Stimulated activated CD8-positive, alpha-beta memory T cell treated with anti-CD3 and anti-CD28 coated beads, Interleukin-12 subunit alpha, Interleukin-12 subunit beta, amount 100 ng/mL, for 4 hours (primary cell): ENCODE measurements at places on chromosomes 2 and 18.

- DNase-seq: no peak
Observed at GRCh38 chr18:43271593-43272432, 5.5 kb downstream of the SYT4 start.

GRCh38 chr2:106664669-106665068 lies 177.5 kb downstream of the CD8B2 start:
- no peak for DNase-seq

DNA sequence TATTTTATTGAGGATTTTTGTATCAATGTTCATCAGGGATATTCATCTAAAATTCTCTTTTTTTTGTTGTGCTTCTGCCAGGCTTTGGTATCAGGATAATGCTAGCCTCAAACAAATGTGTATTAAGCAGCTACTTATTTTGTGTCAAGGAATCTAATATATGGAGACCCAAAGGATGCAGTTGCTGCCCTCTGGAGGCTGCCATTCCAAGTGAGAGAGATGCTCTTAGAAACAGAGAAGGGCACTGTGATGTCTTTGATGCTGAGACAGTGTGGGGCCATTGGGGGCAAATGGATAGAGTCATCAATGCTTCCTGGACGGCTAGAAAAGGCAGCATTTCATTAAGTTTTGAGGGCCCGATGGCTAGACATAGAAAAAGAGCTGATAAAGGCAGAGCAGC lies 292.6 kb downstream of the SETBP1 start:
- no peak for DNase-seq

GRCh38 chr2:6626401-6627012 lies 239.2 kb downstream of the CMPK2 start:
- no peak for DNase-seq

- no peak for DNase-seq
Observed at GRCh38 chr2:235543128-235543750, 49.4 kb downstream of the AGAP1 start.

DNA sequence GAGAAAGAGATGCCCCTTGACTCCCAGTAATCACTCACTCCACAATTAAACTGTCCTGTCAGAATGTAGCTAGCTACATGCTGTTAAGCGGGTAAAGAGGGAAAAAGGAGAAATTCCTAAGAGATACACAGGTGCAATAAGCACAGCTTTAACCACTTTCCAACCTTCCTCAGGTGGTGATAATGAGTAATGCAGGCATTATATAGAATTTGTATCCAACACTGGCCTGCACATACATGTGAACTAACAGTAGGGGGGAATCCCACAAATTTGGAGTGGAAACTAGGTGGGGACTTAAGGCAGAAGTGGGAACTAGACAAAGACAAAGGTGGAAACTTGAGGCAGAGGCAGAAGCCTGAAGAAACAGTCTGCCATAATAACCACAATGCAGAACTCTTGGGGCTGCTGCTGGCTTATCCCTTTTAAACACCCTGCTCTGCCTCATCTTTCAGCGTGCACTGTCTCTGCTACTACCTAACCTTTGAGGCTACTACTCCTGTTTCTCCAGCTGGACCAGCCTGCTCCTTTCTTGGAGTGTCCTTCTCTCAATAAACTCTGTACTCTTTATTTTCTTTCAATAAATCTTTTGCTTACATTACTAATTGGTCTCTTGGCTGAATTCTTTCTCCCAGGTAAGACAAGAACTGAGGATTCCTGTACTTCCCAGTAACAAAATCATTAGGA lies 259.7 kb downstream of the PDE11A start:
- no peak for DNase-seq

GRCh38 chr18:25726298-25726697 lies 364.1 kb downstream of the SS18 start:
- no peak for DNase-seq

GRCh38 chr2:232878855-232879617 lies 9.0 kb downstream of the SNORC start:
- no peak for DNase-seq

DNA sequence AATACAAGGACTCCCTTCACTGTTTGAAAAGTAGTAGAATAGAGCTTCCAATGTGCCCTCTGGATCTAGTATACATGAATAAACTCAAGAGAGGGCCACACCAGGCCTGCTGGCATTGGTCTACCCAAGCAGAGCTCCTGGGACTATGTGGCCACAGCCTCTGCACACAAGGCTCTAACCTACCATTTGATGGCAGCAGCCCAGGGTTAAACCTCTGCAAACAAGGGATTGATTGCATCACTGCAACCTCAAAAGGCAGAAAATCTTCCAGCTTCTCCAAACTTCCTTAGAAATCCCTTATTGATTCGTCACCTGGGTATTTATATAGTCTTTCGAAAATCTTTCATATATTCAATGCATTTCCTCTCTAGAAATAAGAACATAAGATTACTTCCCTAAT lies 147.6 kb upstream of the SETBP1 start:
- no peak for DNase-seq

DNA sequence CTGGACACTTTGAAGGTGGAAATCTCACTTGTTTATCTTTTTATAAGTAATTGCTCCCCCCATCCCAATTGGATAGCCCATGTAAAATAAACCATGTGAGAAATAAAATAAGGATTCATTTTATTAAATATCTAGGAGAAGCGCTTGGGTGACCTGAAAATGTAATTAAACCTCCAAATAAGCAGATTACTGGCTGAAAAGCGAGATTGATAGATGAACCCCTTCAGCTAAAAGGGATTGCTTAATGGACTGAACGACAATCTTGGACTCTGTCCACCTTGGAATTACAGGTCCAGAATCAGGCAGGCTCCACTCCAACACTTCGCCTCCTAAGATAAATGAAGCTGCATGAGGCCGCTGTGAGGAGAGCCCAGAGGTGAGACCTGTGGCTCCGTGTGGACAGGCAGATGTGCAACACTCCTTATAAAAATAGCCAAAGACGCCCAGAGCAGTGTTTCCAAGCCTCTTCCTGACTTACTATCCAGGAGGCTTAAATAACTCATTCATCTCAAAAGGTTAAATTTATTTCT lies 441.5 kb downstream of the MTX2 start:
- DNase-seq: no peak

DNA sequence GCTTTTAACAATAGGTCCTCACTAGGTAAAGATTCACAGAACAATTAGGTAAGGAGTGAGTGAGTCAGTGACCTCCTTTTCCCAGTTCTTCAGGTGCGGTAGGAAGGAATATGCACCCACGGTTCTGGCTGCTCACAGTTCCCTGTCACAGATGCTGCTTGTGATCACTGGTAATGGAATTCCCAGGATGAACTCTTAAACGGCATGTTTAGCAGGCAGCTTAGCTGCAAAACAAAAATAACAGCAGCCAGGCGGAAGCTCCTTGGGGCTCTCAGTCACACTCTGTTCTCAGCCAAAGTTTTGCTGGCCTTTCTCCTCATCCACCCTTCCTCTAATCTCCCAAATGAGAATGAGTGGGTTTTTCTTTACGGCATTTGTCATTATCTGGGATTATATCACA lies 274.5 kb downstream of the MYT1L start:
- no peak for DNase-seq

- DNase-seq: no peak
Observed at GRCh38 chr18:36735130-36735529, 93.7 kb downstream of the TPGS2 start.

DNA sequence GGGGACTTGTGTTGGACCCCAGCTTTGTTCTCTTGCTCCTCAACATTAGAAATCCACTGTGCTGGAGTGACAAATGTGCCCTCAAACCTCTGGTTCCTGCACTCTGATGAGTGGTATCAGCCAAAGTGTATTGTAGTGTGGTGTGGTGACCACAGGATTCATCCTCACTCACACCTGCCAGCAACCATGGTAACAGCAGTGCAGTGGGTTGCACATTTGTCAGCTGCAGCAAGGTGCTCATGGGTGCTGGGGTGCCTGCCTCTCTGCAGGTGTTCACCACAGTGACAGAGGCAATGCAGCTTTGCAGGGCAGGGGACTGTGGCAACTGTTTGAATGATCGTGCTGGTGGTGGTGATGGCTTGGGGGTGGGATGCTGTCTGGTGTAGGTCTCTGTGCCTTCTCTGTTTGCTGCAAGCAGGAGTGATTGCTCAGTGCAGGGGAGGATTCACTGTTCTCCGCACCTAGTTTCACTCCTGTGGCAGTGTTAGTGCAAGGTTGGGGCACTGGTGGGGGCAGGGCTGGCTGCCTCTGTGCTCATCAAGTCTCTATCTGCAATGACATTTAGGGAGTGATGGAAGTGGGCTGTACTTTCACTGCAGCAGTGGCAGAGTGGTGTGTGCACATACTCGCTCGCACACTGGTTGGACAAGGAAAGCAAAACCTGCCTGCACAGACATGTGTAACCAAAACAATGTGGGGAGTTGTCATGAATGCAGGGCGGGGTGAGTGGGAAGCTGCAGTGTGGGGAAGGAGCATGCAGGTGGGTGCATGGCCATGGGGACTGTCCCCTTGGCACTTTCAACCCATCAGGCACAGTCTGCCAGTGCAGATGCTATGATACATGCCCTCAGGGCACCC lies 301.1 kb downstream of the PIK3C3 start:
- no peak for DNase-seq

DNA sequence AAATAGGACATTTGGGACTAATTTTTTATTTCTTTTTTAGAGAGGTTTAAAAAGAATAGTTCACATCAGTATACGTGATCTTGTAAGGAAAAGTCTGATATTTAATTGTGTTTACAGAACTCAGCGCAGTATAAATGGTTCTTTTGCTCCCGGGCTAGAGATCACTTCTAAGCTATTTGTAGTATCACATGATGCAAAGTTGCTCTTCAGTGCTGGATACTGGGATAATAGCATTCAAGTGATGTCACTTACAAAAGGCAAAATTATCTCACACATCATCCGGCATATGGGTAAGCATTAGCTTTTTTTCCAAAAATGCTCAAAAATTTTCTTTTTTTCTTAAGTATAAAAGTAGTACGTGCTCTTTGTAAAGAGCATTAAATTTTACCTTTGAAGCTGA lies 37.4 kb upstream of the CYP20A1 start:
- DNase-seq: no peak

GRCh38 chr2:240579771-240580614 lies 6.5 kb upstream of the CAPN10 start:
- DNase-seq: peak; percentile 21

DNA sequence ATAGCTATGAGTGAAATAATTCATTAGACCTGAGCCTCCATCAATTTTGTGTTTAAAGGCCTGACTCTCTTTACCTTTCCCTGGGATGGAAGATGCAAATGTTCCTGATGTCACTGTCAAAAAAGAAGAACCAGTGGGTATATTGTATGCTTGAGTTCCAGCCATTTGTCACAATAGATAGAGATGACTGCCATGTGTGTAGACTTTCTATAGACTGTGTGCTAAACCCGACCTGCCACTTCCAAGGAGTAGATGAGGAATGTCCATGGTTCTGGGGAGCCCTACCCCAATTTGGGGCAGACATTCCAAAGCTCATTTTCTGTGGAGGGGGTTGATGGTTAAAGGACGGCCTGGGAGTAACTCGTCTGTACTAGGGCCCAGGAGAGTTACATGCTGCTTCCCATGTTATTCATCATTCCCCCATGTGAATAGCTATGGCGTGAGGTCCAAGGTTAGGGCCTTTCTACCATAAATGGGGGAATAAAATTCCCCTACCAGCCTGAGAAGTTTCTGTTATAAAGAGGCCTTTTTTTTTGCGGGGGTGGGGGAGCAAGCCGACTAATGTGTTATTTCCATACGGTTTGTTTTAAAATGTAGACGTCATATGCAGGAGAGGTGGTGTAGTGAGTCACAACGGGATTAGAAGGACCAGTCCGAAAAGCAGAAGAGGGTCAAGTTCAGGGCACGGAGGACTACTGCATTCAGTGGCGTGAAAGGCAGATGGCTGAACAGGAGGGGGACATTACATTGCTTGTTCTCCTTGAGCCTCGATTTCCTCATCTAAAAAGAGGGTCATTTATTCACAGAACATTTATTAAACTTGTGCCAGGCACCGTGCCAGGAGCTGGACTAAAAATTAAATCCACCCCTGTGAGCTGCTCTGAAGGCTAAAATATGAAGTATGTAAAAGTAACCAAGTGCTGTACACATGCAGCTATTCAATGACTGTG lies 24.0 kb downstream of the IL1B start:
- no peak for DNase-seq

DNA sequence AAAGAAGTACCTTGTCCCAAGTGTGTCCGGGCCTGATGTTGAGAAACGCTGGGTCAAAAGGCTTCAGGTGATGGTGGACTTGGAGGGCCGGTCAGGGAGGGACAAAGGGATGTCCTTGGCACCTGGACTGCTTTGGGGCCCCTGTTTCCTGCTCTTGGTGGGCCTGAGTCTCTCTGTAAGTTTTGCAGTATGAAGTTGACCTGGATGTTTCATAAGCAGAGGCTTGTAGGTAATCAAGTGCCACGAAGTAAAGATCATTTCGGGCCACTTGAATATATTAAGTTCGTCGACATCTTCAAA lies 29.4 kb downstream of the ASAP2 start:
- DNase-seq: no peak

GRCh38 chr18:23730857-23731256 lies 41.6 kb downstream of the LAMA3 start:
- DNase-seq: no peak

GRCh38 chr2:235268535-235268934 lies 225.3 kb upstream of the AGAP1 start:
- DNase-seq: no peak

- DNase-seq: no peak
Observed at GRCh38 chr2:59044736-59045135, 803.6 kb upstream of the FANCL start.

GRCh38 chr2:221677688-221678087 lies 105.6 kb upstream of the EPHA4 start:
- DNase-seq: no peak

DNA sequence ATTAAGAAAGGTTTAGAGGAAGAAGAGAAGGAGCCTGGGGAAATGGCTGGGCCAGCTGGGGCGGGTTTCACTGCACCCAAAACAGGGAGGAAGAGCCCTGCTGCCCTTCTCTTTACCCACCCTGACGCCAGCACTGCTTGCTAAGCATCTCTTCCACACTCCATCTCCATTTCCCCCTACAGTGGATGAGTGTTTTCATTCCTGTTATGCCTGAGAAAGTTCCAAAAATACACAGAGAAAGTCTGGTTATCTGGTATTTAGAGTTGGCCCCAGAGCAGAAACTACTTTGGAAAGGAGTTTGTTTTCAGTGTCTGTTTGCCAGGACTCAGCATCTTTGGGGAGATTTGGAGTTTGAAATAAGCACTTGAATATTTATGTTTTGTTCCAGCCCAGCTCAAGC lies 451.0 kb downstream of the SLC4A3 start:
- no peak for DNase-seq

DNA sequence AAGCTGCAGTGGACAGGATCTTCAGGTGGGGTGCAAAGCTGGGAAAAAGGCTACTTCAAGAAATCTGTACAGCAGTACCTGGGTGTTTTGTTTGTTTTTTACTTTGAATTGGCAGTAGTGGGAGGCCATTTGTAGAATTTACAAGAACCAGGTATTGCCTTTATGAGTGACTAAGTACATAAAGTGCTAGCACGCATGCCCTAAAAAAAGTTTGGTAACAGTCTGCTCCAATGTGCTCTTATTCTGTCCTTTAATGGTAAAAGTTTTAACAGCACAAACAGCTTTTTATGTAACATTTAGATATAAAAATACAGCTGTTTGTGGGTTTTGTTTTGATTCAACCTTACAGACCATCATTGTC lies 17.2 kb downstream of the REV1 start:
- no peak for DNase-seq
